Activated naive CD8-positive, alpha-beta T cell treated with anti-CD3 and anti-CD28 coated beads, Interleukin-2, amount 10 ng/mL, durations not matched to agents 7 days and 5 days (primary cell): ENCODE measurements at places on chromosomes 12 and 14.

DNA sequence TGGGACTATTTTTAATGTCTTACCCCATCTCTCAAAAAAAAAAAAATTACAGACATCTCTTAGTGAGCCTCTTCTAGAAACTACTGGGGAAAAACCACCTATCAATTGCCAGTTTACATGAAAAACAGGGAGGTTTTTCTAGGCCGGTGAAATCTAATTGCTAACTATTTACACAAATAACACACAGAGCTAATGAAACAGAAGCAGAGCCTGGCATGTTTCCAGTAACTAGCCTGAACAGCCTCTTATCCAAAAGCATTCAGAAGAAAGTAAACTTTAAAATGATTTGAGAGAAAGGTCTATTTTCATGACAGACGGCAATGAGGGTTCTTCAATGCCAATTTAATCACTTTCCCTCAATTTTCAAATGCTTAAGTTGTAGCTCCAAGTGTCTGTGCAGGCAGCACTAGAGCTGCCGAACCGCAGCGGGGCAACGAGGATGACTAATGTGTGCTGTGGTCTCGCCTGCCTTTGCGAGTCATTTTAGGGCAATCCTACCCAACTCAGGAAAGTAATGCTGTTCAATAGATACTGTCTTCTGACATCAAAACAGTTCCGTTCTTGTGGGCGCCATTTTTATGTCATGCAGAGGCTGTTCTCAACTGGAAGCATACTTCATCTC lies 84.6 kb downstream of the SETD3 start:
- no peak for DNase-seq

DNA sequence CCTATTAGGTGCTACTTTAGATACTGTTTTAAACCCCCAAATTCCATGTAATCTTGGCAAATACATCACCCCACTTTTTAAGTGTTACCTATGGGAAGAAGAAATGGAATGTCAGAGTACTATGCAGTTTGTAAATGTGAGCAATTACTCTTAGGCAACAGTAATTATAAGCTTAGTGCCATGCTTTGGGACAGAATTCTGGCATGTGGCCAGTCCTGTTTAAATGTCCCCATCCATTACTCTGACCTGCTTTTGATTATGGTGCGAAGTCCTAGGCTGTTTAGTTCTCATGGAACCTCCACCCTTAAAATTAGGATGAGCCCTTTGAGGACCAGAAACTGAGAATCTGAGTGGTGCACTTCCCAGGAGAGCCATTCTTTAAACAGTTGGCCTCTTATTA lies 321.4 kb upstream of the RGS6 start:
- no peak for DNase-seq

- DNase-seq = no peak
These were observed 4.8 kb downstream of the EPYC start for GRCh38 chr12:90999966-91000365.

DNA sequence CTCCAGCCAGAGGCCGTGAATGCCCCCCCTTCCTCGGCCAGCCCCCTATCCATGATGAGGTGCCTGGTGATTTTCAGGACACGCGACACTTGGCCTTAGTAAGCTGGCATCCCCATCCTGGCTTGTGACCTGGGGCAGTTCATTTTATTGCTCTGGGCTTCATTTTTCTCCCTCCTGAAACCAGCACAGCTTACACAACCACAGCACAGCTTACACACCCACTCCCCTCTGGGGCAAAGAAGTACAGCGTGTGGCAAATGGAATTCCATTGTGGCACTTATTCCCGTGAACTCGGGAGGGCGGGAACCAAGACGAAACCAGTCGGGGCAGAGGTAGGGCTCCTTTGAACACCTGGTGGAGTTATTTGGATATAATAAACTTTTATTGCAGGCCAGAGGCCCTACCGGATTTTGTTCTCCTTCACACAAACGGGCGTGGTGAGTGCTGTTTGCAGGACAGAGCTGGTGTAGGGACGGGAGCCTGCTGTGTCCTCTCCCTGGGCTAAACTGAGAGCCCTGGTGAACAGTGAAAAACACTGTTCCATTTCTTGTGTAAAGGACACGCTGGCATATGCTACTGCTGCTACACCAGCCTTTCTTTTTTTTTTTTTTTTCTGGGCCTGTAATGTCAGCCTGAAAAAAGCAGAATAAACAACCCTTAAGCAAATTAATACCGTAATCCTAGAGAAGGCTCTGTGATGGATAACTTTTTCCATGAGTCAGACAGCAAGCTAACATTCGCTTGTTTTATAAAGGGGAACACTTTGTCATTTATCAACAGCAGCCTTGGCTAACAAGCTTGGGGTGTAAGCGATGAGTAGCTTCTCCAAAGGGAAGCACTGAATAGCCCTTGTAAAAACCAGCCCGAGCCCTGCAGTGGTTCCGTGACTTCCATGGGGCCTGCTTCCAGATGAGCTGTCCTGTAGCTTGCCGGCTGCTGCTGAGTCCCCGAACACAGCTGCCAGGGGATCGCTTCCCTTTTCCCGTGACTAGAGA lies 29.3 kb downstream of the CD9 start:
- no peak for DNase-seq

GRCh38 chr12:42915426-42915825 lies 325.9 kb upstream of the PRICKLE1 start:
- no peak for DNase-seq
